ENCODE measurements at places on chromosomes 5 and 9. TPM values are rescaled to one million over a fixed set of nuclear protein-coding genes. Genes with fewer than 3 reads are reported as not detected.

NR6A1 gene
- polyA plus RNA-seq = 2.5 TPM

ANKHD1 gene
- 128 TPM for polyA plus RNA-seq

TRMO gene
- 14.2 TPM for polyA plus RNA-seq

ACOT12 gene
- 0.27 TPM for polyA plus RNA-seq

CNTRL gene
- polyA plus RNA-seq = 59.8 TPM

PCDHGC4 gene
- 1.7 TPM for polyA plus RNA-seq

PAPPA gene
- polyA plus RNA-seq = 0.73 TPM

HINT1 gene
- polyA plus RNA-seq = 306 TPM

KCNV2 gene
- polyA plus RNA-seq = 0.19 TPM

RFESD gene
- polyA plus RNA-seq = 3.4 TPM

GRCh38 chr9:97046228-97046627 lies 7.3 kb upstream of the CTSV start:
- DNase-seq = no peak

DNA sequence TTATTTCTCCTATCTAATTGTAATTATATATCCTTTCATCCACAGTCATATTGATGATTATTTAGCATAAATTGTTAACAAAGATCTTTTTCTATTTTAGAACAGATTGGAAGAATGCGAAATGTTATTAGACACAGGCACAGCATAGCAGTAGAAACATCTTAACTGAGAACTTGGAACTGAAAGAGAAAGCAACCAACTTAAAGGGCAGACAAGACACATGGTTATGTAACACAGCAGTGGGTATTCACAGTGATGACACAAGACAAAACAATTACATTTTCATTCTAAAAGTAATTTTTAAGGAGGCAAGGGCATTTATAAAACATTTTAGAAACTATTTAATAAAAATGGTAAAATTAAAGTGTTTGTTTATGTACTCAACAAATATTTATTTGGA lies 57.7 kb upstream of the MEF2C start:
- no peak for DNase-seq

DNA sequence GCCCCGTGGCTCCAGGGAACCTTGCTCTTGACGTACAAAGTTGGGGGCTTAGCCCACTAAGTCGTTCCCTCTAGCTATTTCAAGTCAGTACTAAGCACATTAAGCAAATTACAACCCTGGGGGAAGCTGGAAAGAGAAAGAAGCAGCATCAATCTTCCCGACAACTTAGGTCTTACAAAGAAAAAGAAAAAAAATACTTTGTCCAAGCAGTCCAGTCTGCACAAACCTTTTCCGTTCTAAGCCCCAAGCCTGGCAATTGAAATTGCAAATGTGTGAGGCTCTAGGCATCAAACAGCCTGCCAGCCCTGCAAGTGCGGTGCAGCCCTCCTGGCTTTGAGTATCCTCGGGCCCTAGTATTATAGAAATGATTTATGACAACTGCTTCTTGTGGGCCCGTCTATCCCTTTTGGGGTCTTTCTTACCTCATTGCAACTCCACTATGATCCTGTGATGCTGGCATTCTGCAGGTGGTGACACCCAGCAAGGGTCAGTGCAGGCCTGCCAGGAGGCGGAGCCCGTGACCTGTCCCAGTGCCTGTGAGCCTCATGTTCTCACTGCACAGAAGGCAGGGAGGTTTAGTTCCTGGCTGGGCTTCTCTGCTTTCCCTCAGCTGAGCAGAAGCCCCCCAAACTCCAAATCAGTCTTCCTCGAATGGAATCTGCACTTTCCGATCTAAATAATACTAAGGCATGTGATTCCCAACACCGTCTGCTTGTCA lies 232.3 kb upstream of the IRX2 start:
- DNase-seq = no peak

- no peak for DNase-seq
Observed at GRCh38 chr5:78472469-78473106, 112.2 kb downstream of the SCAMP1 start.

GRCh38 chr5:111454776-111455175 lies 57.6 kb downstream of the STARD4 start:
- DNase-seq = peak; percentile 44

DNA sequence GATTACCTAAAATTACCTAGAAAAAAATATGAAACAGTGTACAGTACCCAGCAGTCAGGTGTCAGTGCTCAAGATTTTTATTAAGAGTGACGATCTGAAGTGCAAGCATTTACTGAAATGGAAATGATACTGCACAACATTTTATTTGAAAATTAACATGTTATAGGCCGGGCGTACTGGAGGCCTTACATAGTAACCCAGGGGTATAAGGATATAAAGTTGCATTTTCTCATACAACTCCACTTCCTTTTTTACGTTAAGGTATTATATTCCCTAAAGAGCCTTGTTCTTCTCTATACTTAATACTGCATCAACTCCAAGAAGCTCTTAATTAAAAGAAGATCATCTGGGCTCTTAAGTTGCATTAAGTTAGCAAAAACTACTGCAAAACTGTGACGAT lies 3.3 kb downstream of the MAT2B start:
- no peak for DNase-seq

DNA sequence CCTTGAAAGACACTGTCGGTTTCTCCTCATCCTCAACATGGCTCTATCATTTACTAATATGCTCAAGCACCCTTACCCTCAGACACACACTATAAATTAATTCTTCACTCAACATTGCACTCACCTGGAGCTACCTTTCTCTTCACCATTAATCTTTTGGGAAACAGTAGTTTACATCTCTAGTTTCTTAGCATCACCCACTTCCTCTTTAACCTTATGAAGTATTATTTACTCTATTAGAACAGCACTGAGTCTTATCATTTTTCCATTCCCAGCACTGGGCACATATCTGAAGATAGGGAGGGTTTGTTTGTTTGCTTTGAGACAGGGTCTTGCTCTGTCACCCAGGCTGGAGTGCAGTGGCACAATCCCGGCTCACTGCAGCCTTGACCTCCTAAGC lies 213.5 kb downstream of the SMARCA2 start:
- no peak for DNase-seq

- no peak for DNase-seq
Observed at GRCh38 chr5:137236252-137236651, 262.9 kb downstream of the SPOCK1 start.

DNA sequence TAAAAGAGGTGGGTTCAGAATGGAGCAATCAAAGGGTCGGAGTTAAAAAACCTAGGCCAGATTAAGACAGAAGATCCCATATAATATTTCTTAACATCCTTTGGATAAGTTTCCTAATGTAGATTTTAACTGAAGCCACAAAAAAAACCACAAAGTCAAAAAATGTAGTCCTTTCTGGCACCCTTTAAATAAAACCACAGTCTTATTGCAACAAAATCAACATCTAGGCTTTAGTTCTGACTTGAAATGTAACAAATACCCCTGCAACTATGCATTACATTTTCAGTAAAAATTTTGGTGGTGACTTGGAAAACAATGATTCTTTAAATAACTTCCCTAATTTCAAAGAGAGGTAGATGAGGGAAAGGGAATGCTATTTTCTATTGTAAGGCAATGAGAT lies 109.2 kb downstream of the PSAT1 start:
- DNase-seq = no peak

DNA sequence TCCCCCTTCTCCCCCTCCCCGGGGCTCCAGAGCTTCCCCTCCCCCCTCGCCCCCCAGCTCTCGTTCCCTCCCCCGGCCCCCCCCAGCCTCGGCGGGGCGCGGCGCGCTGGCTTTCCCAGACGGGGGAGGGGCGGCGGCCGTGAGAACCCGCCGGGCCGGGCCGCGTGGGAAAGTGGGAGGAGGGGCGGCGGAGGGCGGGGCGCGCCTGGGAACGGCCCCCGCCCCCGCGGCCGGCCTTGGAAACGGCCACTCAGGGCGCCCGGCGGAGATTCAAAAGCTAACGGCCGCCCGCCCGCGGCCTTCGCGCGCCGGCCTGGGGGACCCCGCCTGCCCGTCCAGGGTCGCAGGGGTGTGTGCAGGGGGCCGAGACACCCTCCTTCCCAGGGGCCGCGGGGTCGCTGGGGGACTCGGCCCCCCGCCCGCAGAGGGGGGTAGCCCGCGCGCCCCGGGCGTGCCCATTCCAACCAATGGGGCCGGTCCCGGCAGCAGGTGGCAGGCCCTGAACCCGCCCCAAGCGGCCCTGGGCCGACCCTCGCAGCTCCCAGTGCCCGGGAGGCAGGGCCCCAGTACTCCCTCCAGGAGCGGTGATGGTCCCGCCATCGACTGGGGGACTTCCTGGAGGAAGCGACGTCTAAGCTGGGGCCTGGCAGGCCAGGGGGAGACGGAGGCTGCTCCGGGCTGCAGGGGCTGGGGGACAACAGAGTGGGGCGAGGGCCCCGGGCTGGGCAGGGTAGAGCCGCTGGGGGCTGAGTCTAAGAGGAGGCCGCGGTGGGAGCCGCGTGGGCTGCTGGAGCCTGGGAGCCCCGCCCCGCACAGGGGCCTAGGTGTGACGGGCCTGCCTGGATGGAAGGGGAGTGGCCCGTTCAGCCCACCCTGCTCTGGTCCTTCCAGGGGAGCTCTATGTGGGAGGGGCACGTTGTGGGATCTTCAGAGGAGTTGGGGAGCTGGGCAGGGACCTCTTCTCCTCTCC lies 14.2 kb upstream of the NRARP start:
- no peak for DNase-seq

GRCh38 chr9:7844242-7844641 lies 44.7 kb upstream of the DMAC1 start:
- no peak for DNase-seq
